KBM-7 (cell line): ENCODE measurements at places on chromosomes 3 and 15.

- no peak for DNase-seq
These were observed 329.7 kb upstream of the TLE3 start for GRCh38 chr15:70427167-70428120.

DNA sequence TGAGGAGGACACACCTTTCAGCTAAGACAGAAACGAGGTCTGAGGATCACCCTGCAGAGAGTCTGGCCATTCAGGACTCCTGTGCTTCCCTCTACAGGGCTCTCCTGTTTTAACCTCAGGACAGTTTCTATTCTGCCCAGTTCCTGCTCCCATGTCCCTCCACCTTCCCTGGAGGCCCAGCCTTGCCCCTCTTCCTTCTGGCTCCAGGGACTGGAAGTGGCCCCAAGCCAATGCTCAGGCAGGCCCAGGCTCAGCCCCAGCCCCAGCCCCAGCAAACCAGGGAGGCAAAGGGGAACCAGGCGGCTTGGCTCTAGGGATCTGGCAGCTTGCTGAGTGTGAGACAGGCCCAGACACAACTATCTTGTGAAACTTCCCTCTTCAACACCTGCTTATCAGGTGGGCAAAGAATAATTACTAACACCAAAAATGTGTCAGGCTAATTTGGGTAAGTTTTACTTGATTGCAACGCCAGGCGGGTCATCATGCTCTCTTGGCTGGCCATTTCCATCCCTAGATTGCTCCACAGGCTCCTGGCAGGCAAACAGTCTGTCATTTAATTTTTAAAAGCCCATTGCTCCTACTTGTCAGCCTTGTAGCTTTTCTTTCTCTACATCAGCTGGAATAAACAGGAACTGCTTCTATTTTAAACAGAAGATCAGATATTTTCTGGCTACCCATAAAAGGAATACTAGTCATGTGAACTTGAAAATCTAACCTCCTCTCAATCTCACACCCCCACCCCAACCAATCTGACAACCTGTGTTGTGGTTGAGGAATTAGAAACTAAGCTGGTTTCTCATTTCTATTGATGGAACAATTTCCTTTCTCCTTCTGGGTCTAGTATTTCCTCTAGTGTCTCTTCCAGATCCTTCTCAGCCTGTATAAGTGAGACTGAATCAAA is 33.5 kb downstream of the UPK1B start:
- peak; percentile 18 for DNase-seq

DNA sequence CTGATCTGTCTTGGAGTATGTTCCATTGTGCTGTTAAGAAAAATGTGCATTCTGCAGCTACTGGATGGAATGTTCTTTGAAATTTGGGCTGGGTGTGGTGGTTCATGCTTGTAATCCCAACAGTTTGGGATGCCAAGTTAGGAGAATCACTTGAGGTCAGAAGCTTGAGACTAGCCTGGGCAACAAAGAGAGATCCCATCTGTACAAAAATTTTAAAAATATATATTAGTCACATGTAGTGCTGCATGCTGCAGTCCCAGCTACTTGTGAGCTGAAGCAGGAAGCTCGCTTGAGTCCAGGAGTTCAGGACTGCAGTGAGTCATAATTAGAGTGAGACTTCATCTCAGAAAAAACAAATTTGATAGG is 62.8 kb upstream of the PLSCR4 start:
- no peak for DNase-seq

DNA sequence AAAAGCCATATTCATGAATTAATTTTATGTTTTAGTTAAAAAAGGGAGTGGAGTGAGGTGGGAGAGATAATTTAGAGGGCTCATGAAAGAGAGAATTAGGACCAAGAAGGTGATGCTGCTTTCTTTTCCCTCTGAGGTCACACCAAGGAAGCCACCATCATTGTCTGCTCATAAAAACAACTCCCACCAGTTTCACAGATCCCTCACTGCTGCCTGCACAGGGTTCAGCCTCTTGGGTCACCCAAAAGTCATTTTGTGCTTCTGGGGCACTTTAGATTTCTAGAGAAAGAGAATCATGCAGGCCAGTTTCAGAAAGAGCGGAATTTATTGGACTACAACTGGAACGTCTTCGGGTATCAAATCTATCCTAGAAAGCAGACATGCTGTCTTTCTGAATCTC is 241.4 kb upstream of the EOMES start:
- no peak for DNase-seq

DNA sequence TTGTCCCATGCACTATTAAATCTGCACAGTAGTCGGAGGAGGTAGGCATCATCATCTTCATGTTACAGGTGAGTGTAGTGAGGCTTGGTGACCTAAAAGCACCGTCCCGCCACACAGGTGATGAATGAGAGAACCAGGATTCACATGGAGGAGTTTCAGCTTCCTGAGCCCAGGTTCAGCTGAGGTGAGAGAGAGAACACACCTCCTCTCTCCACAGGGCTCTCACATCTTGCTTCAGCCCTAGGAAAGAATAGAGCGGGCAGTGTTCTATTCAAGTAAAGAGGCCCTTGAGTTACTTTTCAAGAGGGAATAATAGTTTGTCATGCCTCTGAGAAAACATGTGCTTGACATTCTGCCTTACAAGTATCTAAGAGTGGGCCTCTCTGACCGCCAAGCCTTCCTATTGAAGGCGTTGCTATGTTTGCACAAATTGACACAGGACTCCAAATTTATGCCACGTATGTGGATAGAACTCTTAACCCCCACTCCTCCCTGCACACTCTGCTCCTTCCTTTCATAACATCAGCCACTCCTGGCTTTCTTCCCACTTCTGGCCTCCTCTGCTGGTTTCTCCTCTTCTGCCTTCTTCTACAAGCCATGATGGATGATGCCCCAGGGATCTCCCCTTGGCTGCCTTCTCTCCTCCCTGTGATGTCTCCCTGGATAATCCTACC is 138.3 kb upstream of the ABHD17C start:
- DNase-seq, result no peak

DNA sequence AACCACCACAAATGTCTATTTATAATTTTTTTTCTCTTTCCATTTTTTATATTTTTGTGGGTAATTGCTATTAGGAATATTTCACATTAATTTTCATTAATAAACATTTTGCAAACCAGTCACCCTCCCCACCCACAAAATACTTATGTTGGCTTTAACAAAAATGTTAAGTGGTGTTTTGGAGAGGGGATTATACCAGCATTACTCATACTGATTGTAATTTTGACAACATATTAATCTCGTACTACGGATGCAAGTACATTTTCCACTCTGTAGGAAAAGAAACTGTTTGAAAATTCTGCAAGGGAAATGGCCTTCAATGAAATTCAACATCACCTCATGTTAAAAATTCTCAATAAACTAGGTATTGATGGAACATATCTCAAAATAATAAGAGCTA is 58.3 kb downstream of the BCHE start:
- DNase-seq, result no peak

DNA sequence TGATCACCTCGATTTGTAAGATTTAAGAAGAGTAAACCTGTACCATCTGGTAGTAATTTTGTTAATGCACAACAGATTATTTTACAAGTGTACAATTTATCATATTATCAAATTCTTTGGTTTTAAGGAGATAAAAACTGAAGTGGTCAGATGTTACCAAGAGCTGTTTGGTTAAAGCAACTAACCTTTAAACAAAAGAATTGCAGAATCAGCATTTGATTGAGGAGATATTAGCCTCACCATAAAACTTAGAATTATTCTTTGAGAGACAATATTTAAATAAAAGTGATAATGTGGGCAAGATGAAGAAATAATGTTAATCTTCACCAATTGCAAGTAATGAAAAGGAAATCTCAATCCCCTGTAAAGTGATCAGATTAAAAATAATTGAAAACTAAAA is 1034.9 kb downstream of the ROBO1 start:
- no peak for DNase-seq

DNA sequence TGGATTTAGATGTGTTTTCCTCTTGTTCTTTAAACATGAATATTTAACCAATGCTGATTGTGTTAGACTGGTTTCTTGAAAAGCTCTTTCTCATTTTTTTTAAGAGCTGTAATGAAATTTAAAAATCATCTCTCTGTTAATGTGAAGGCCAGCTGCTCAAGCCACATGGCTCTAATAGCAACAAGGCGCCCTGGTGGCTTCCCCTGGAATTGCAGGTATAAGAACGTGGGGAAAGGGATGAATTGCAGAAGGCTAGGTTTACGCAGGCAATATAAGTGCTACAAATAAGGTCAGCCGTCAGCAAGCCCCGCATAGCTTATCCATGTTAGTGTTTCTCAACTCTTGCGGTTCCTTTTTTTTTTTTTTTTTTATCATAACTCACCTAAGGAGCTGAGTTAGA is 108.5 kb downstream of the SAMMSON start:
- peak; percentile 23 for DNase-seq

- no peak for DNase-seq
These were observed 398.9 kb downstream of the IGSF11 start for GRCh38 chr3:118635711-118636110.

DNA sequence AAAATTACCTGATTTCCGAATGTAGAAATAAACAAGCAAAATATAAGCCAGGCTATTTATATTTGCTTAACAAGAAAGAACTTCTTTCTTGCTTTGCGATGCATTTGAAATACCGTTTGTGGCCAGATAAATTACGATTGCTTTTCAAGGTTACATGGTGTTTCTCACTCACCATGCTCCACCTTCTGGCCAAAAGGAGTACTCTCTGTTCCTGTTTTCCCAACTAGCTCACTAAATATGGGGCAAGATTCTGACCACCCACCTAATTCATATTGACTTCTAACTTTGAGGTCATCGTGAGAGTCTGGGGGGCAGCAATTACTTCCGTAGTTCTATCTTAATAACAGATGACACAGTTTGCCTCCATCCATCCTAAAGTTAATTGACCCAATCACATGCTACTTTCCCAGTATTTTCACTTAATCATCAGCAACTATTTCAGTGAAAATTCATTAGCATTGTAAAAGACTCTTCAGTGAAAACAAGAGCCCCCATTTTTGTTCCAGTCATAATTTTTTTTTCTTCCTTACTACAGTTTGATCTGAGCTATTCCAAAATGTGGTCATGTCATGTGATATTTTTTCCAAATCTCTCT is 25.9 kb downstream of the ACP3 start:
- peak; percentile 76 for DNase-seq

DNA sequence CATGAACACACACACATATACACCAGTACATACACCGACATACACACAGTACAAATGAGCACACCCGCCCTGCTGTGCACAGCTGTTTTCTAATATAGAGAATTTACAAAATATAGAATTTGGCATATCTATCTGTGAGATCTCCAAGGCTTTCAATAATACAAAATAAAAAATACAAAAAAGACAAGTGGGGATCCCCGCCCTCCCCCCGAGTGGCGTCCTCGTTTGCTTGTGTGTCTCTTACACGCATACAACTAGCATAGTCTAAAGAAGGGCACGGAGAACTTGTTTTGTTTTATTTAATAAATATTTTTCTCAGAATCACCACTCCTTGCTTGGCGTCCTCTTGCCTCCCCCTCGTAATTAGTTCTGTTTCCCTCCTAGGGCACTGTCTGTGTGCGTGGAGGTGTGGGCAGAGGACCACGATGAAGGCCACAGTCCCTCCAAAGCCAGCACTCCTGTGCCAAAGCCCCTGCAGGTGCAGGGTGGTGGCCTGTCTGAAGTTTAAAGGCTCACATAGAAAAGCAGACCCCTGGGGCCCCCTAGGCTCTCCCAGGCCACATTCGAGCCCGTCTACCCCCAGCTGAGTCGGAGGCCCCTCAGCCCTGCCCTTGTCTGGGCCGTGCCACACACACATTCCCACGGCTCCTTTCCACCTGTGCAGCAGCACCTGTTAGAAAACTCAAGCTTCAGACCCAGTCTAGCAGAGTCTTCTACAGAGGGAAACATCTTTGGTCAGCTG is 82.1 kb downstream of the SEC22A start:
- no peak for DNase-seq

DNA sequence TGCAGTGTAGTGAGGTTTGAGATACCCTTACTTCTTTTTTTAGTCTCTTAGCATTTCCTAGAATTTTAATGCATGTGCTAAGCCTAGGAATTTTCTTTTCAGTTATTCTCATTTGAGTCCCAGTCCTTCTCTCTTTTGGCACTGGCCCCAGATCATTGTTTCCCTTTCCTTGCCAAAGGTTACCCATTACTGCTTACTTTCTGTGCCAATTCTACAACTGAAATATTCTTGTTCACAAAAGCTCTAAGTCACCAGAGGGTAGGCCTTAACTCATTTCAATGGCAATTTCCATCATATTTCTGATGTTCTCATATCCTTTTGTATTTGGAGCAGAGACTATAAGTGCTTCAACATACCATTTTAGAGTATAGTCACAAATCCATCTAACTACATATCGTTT is 199.6 kb upstream of the CBLB start:
- DNase-seq, result no peak

- peak; percentile 78 for DNase-seq
These were observed 2.2 kb downstream of the MAPK6 start for GRCh38 chr15:52021128-52021671.

- no peak for DNase-seq
These were observed 19.0 kb downstream of the FAN1 start for GRCh38 chr15:30922480-30923311.

DNA sequence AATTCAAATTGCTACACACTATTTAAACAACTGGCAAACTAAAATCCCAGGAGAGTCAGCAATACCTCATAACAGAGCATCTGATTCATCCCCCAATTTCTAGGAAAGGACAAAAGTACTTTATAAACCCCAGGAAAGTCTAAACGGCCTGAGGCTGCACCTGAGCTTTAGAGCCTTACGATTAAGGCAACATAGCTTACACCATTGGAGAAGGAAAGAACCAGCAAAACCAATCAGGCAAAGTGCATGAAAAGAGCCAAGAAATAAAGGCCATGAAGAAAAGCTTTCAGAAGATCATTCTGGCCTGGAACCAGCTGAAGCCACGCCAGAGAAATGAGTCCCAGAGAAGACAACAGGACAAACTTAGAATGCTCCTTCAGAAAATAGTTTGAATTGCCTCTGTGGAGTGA is 48.1 kb downstream of the PTPN9 start:
- DNase-seq, result peak; percentile 51

DNA sequence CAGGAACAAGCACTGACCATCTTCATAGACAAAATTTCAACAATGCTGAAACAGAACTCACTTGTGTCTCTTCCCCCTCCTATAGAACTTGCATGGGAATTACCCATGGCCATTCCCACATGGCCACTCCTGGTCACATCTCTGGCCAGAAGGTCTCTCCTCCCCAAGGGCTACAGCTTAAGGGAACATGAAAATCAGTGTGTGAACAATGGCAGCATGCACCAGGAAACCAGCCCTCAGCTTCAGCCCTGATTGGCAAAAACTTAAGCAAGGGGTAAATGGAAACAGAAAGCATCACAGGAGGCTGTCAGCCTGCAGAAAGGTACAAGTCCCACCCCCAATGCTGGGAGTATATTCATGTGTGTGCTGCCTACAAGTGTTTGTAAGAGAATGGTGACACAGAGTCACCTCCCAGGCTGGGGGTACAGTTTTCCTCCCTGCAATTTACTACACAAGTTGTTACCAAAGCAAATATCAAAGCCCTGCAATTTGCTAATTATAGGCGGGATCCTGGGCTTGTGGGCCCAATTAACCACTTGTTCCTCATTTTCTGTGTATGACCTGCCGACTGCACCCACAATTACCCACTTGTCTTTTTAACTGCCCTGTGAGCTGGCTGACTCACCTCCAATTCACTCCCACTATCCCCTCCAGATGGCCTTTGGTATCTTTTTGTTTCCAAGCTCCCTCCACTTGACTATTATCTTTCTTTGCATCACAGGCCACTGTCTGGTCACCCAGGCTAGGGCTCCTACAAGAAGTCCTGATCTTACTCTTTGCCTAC is 84.4 kb upstream of the HES1 start:
- peak; percentile 84 for DNase-seq
